ENCODE measurements at places on chromosomes 5 and 9.

DNA sequence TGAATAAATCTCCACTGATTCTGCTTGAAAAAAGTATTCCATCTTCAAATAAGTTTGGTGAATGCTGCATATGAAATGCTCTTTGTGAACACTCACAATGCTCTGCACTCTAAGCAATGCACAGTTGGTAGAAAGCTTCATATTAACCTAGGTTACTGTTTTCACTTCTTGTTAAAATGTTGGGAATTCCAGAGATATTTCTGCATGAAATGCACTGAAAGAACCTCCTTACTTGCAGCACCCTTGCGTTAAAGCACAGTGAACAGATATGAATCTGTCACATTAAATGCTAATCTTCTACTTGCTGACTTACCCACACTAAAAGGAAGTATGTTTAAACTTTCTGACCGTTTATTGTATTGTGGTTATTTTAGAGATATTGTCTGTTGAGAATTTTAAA is 584.1 kb upstream of the NUDT12 start:
- DNase-seq, result no peak

DNA sequence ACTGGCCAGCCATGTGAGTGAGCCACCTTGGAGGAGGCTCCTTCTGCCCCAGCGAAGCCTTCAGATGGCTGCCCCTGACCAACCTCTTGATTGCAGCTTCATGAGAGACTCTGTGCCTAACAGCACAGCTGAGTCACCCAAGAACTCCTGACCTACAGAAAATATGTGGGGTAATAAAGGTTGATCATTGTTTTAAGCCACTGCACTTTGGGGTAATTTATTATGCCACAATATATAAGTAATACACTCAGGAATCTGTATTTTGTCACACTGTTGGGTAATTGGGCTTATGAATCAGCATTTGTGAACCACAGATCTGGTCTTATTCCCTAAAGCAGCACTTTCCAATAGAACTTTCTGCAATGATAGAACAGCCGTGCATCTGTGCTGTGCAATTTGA is 24.4 kb upstream of the VDAC1 start:
- no peak for DNase-seq

GRCh38 chr9:136002881-136003280 is 41.7 kb upstream of the UBAC1 start:
- no peak for DNase-seq

- DNase-seq, result no peak
Observed at GRCh38 chr5:96771395-96771794, 36.4 kb downstream of the ERAP1 start.

DNA sequence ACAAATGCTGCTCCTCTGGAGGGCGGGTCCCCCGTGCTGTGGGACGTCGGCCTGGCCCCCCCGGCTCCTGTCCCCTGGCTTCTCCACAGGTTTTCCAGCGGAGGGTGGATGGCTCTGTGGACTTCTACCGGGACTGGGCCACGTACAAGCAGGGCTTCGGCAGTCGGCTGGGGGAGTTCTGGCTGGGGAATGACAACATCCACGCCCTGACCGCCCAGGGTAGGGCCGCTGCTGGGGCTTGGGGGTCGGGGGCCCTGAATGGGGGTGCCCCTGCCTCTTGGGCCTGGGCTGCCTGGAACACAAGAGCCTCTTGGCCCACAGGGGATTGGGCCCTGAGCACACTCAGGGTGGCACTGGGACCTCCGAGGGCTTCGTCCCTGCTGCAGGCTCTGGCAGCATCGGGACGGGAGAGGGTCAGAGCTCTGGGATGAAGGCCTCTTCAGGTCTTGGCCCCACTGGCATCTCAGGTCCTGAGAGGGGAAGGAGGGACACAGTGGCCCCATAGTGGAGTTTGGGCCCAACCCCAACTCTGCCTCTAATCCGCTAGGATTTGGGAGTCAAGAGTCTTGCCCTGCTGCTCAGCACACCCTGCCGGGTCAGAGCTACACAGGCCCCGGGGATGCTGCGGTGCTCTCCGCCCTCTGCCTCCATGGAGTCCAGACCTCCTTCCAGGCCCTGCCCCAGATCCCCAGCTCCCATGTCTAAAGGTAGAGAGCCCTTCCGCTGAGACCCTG is 5.2 kb downstream of the FCN2 start:
- no peak for DNase-seq

DNA sequence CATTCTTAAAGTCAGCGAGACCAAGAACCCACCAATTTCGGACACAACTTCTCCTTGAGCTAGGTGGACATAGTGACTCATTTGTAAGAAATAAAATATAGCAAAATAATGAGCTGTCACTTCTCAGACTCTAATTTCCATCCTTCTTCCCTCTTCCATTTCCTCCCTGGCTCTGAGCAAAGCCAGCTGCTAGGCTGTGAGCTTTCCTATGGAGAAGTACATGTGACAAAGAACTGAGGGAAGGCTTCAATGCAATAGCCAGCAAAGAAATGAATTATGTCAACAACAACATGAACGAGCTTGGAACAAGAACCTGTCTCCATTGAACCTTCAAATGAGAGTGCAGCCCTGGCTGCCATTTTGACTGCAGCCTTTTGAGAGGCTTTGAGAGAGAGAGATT is 25.9 kb upstream of the SELENOP start:
- no peak for DNase-seq

GRCh38 chr9:7055171-7055903 is 297.6 kb downstream of the KDM4C start:
- no peak for DNase-seq

DNA sequence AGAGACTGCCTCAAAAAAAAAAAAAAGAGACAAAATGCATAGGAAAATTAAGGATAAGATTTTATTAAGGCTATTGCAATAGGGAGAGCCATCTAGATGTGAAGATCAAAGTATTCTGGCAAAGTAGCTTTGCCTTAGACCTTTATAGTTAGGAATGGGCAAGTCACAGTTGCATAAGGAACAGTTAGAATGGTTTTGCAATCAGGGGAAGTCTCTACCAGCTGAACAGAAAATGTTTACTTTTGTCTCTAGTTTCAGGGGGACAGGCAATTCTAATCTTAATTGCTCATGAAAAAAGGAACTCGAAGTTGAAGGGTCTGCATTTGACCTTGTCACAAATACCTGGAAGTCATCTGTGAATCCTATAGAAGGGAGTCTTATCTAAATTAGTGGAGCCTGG is 13.1 kb upstream of the ATP6V1G1 start:
- DNase-seq, result no peak

GRCh38 chr9:76526026-76526425 is 67.0 kb downstream of the GCNT1 start:
- no peak for DNase-seq

DNA sequence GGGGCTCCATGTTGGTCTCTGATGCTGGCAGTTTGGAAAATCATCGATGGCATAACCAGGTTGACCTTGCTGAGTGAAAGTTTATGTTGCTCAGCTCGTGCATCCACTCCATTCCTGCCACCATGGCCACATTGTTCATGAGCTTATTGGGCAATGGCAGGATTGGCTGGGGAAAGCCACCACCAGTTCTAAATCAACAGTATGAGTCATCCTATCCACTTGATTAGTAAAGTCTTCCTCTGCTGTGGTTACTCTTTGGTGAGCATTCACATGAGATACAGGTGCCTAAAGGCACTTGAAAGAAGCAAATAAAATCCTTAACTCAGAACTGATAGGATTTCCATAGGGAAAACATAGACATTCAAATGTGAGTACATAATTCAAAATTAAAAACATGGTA is 131.8 kb upstream of the FBN2 start:
- DNase-seq, result no peak

DNA sequence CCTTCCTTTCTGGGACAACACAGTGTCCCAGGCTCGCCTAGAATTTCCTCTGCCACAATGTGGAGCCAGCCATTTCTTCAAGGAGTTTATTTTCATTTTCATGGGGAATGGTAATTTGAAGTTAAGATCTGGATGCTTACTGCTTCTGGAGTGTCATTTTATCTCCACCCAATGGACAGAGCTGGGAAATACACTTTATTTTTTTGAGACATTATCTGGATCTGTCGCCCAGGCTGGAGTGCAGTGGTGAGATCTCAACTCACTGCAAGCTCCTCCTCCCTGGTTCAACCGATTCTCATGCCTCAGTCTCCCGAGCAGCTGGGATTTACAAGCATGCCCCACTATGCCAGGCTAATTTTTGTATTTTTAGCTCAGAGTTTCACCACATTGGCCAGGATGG is 12.7 kb upstream of the THG1L start:
- no peak for DNase-seq

- DNase-seq, result no peak
Observed at GRCh38 chr5:171495122-171495700, 75.8 kb downstream of the FGF18 start.

- no peak for DNase-seq
Observed at GRCh38 chr9:8514760-8515159, 715.2 kb upstream of the DMAC1 start.

DNA sequence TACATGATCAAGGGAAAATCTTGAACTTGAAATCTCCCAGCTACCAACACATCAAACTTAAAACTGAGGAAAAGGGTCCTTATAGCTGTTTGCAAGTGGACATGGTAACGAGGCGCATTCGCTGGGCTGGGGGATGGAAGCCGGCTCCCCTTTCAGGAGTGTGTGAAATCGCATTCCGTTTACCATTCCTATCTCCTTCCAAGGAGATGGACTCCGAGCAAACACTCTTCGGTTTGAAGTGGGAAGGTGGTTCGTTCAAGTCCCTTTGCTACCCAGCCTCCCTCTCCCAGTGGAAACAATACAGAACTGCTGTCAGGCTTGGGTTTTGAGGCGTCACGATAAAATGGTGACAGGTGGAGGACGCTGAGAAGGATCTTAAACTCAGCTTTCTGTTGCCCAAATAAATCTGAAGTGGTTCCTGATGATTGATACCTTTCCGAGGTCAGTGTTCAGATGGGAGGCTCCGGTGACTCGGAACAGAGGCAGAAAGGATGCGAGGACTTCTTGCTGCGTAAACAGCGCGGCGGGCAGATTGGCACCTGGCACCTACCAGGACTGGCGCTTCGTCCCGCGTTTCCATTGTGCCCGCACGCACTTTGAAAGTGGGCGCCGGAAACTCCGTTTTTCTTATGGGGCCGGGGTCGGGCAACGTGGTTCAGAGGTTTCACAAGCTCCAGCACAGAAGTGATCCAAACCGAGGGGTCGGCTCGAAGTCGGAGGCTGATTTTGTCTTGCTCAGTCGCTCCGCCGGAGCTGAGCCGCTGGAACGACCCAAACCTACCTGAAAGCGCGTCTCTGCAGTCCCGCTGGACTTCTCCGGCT is 7.0 kb downstream of the MSX2 start:
- DNase-seq, result no peak

- no peak for DNase-seq
Observed at GRCh38 chr5:43420241-43420640, 8.1 kb upstream of the CCL28 start.

All from stimulated activated CD8-positive, alpha-beta memory T cell treated with anti-CD3 and anti-CD28 coated beads, Interleukin-15, amount 100 ng/mL, for 24 hours (primary cell).